AG08395 (cell line): ENCODE measurements at places on chromosomes 2 and 18.

DNA sequence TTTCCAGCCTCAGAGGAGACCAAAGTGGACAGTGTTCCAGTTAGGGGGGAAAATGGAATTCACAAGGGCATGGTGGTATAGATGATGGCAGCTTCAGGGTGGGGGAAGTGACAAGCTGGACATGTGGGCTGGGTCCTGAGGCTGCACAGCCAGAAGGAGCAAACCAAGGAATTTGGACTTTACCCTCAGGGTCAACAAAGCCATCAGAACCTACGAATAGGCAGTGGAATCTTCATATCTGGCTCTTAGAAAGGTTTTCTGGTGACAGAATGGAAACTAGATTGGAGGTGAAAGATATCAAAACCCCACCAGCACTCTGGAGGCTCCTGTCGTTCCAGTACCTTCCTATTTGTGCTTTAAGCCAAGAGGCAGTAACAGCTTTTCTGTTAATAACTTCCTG, 127.1 kb downstream of the SETBP1 start:
- DNase-seq = no peak

GRCh38 chr2:74261204-74261864, 62.9 kb downstream of the MTHFD2 start:
- DNase-seq = peak; percentile 46

DNA sequence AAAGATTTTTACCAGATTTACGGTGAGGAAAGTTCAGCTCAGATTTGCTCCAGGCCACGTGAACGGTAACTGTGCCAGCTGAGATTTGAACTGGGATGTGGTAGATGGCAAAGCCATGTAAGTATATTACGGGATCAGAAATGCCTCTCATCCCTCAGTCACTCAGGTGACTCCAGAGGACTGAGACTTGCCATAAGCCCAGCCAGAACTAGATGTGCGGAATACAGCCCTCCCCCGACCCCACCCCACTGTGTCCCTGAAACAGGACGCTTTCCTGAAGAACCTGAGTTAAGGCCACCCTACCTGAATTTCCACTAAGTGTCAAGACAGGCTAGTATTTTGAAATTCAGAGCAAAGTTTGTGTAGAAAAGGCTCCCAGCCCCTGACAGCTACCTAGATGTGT, 1.3 kb upstream of the FHL2 start:
- DNase-seq = no peak

DNA sequence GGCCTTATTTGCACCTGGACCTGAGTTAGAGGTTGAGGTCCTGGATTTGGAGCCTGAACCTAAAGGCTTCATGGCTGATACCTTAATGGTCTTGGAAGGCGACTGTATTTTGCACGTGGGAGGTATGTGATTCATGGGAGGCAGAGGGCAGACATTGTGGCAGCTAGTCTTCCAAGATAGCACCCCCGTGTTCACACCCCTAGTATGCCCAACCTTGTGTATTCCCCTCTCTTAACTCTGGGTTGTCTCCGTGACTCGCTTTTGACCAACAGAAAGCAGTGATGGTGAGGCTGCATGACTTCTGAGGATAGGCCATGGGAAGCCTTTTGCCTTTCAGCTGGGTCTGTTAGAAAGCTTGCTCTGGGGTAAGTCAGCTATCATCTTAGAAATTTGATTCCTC, 45.8 kb upstream of the HAAO start:
- DNase-seq = no peak

GRCh38 chr2:211846036-211846400, 692.6 kb downstream of the ERBB4 start:
- DNase-seq = no peak

- DNase-seq = no peak
Observed at GRCh38 chr2:153132418-153132817, 346.1 kb downstream of the RPRM start.

- peak; percentile 11 for DNase-seq
Observed at GRCh38 chr2:206084870-206085741, 868 bp downstream of the INO80D start.

GRCh38 chr2:168929031-168929430, 27.9 kb downstream of the G6PC2 start:
- no peak for DNase-seq

GRCh38 chr2:42830922-42831574, 38.7 kb upstream of the HAAO start:
- no peak for DNase-seq

- no peak for DNase-seq
Observed at GRCh38 chr2:237524631-237525030, 37.6 kb downstream of the MLPH start.

DNA sequence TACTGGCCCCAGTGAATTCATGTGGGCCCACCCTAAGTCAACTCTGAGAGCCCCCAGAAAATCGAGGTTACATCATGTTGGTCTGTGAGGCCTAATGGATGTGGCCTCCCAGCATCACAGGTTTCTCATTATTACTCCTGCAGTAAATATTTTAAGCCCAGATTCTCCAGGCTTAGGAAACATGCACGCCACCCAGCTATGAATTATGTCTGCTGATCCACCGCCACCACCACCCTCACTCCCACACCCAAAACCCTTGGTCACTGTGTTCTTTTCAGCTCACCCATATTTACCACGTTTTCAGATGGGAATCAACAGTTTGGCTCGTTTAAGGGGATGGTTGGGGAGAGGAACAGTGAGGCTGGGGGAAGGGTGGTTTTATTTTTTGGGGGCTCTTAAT, 128.6 kb downstream of the NCK2 start:
- DNase-seq = no peak

GRCh38 chr2:38066421-38067115, 9.4 kb downstream of the CYP1B1 start:
- no peak for DNase-seq

DNA sequence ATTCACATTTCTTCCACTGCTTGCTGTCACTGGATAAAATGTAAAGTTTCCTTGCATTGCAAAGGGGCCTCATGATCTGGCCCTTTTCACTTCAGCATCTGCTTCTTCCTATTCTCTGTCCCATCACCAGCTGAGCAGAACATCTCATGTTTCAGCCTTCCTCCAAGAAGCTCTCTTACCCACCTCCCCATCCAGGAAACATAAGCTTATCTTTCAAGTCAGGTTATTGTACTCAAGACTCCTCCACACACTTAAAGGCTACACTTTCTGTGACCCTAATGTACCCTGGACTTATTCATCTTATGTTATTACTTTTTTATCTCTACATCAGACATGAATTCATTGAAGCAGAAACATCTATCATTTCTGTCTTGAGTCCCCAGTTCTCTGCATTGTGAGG, 230.5 kb downstream of the PMAIP1 start:
- DNase-seq = no peak

- no peak for DNase-seq
Observed at GRCh38 chr2:193461431-193461934, 1266.8 kb upstream of the TMEFF2 start.

- peak; percentile 72 for DNase-seq
Observed at GRCh38 chr2:120566331-120567035, 169.2 kb upstream of the GLI2 start.

- no peak for DNase-seq
Observed at GRCh38 chr18:33987206-33987605, 237.5 kb downstream of the NOL4 start.

DNA sequence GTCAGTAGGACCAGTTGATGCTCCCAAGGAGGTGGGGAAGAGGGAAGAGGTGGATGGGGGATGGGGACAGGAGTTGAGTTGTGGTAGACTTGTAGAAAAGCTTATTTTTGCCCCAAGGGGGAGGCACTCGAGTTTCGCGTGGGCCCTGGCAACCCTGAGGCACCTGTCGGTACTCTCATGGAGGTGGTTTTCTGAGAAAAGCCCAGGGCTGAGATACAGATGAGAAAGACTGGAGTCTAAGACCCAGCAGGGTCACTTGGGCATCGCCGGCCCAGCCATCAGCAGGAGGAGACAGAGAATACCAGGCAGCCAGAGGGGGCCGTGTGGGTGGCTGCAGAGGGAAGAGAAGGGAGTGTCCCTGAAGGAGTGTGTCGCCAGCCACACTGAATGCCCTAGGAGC, 57.7 kb upstream of the HPCAL1 start:
- DNase-seq = no peak

- DNase-seq = peak; percentile 93
Observed at GRCh38 chr2:160207804-160208654, 8.0 kb upstream of the ITGB6 start.

DNA sequence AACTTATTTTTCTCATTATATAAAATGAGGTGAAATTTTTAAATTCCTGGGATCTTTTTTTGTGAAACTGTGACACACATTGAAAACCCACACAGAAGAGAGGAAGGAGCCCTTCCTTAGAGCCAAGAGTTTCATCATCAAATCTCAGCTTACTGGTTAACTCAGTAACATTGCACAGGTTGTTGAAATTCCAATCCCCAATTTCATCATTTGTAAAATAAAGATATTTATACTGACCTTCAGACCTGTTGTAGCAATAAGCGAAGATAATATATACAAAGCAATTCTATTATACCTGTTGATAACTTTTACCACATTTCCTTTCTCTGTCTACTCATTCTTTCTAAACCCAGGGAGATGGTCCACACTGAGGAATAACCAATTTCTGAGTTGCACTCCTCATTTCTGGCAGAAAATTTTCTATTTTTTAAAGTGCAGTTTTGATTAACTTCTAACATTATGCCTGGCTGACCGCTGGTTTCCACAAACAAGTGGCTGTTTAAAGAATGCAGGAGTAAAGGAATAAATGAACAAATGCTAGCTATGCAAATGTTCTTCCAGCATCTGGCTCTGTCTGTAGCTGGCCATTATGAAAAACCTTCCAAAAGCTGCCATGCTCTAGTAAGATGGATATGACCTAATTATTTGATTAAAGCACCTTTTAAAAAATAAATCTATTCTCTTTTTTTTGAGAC, 105.7 kb upstream of the LINC00305 start:
- no peak for DNase-seq

DNA sequence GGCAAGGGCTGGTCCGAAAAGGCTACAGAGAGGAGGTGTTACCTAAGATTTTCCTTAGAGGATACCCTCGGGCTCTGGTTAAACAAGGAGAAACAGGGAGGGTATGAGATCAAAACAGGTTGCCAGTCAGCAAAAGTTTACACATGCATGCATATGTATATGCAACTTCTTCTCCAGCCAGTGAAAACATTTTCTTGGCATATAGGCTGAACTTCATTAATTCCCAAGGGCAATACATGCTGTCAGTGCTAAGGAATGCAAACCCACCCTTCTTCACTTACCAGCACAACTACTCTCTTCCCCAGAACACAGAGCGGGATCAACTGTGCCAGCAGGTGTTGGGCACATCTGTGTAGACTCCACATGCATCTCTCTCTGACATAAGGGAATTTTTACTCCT, 176.0 kb downstream of the GFPT1 start:
- DNase-seq = no peak

GRCh38 chr2:27735263-27735904, 36.1 kb upstream of the MRPL33 start:
- DNase-seq = peak; percentile 82

DNA sequence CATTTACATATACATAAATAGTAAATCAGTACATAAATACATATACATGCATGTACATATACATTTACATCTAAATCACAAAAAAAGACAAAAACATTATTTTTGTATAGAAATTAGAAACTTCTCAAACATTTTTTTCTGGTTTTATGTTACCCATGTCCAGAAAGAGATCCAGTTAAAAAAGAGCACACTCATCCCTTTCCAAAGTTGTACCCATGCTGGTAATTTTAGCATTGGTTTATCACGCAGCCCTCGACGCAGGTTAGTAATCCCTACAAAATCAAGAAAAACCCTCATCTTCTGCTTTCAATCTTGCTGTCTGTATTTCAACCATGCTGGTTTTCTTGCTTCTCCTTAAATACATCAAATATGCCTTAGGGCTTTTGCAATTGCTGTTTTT, 10.5 kb downstream of the SCN9A start:
- DNase-seq = no peak

DNA sequence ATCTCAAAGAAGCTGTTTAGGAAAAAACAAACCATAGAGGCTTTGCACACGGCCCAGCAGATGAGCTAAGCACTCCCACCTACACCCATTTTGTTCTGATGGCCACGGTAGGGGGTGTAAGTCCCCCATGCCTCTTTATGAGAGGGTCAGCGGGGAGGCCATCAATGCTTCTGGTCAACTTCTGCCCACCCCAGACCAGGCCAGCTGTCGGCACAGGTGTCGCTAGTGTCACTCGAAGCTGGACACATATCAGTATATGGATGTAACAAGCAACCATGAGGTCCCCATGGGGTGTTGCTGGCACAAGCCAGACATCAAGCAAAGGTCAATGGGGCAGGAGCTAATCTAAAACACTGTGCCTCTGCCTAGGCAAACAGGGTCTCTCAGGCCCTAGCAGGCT, 23.7 kb upstream of the SLC35F6 start:
- DNase-seq = no peak

GRCh38 chr2:178112202-178113152, at the start of gene RBM45:
Gene RBM45 (plus strand): TSS chr2:178112437. CDS start chr2:178112547, 110 bp downstream.
- peak; percentile 94 for DNase-seq

- peak; percentile 8 for DNase-seq
Observed at GRCh38 chr2:46072101-46072820, 224.9 kb upstream of the EPAS1 start.

DNA sequence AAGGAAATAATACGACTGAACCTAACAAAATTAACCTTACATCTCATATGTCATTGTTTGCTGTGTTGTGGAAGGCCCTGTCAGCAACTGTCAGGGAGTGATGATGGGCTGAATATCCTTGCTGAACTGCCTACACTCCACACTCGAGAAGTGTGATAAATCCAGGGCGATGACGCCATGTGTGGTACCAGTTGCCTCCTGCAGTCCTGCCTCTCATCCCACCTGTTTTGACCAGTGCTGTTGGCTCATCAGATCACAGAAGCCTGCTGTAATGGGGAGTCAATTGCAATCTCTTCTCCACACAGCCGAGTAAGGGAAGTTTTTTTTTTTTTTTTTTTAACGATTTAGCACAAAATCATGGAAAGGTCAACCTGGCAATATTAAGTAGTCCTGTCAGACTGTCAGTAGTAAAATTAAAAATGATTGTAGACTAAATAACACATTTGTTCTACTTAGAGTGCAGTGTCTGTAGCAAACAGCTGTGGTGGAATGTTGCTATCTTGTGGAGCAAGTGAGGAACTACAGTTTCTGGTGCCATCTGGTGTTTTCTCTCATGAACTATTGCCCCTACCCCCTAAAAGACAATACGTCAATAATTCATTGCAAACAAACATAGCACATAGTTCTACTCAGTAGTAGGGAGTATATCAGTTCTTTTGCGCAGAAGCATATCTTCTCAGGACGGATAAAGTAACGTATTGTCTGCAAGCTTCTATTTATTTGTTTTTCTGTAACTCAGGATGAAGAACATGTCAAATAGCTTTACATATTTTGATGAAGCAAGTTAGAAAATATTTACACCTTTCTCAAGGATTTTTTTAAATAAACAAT, 347.6 kb downstream of the CTNNA2 start:
- DNase-seq = peak; percentile 4

- DNase-seq = no peak
Observed at GRCh38 chr2:142582317-142582716, 295.1 kb upstream of the KYNU start.

DNA sequence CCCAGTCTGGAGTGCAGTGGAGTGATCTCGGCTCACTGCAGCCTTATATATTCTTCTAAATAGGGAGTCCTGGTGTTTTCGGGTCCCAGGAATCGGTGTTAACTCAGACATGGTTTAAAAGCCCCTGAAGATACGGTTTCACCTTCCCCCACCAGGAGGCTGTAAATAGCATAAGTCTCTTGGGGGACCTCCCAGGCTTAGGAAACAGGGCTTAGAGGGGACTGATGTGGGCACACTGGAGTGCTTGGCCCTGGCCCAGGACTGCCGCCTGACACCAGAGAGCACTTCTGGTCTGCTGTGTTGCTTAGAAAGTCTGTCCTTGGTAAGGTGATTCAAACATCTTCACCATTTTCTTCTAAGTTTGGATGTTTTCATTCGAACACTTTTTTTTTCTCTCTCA, 39.7 kb upstream of the MAP4K4 start:
- no peak for DNase-seq

GRCh38 chr2:174078275-174078674, 113.1 kb upstream of the SP3 start:
- DNase-seq = peak; percentile 27
